HEK293T (cell line): ENCODE measurements at places on chromosomes 3 and 15.
A peak's percentile ranks its signal among the peaks of the same experiment; 100 is the strongest.

DNA sequence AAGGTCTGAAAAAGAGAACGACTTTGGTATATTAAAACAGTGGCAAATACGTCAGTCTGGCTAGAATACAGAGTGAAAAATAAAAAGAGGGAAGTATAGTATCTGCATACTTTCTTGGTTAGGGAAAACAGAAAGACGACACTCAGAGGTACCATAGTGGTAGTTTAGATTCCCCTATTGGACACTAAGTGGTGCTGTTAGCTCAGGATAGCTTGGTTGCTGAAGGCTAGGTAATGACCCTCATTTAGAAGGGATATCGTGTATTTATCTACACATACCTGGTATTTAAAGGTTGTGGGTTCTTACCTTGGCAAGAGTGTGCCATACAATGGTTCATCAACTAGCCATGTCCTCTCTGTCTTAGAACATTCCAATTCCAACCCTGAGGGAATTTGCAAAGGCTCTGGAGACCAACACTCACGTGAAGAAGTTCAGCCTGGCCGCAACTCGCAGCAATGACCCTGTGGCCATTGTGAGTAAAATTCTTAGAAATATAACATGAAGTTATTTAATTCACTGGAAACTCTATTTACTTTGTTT is 31.0 kb downstream of the TMOD2 start:
- no peak for DNase-seq

GRCh38 chr3:49092938-49093852 is 676 bp downstream of the QRICH1 start:
- peak; percentile 73 for DNase-seq

GRCh38 chr15:49135342-49135857 is 20.0 kb downstream of the COPS2 start:
- no peak for DNase-seq

- DNase-seq: no peak
These were observed 17.0 kb downstream of the MAGI1 start for GRCh38 chr3:66021731-66022131.

- DNase-seq: no peak
These were observed 2.9 kb downstream of the RAB43 start for GRCh38 chr3:129118745-129119144.

DNA sequence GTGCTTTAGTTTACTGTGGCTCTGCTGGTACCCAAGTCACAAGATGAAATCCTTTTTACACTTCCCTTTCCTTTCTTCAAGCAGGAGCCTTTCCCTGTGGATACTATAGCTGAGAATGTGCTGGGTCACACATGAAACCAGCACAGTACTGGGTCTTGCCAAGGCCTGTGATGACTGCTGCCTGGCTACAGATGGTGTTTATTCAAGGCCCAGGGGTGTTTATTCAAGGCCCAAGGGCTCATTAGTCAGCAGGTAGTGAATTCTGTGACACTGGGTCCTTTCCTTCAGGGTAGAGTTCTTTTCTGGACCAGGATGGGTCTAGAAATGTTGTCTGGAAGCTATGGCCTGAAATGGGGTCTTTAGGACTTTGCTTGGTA is 99.4 kb downstream of the SH3GL3 start:
- DNase-seq: no peak

- DNase-seq: no peak
These were observed 4.3 kb downstream of the SHF start for GRCh38 chr15:45183511-45183910.

GRCh38 chr3:114362815-114363214 is 69.0 kb downstream of the TIGIT start:
- peak; percentile 14 for DNase-seq

GRCh38 chr3:176714034-176714433 is 483.2 kb downstream of the TBL1XR1 start:
- DNase-seq: no peak

DNA sequence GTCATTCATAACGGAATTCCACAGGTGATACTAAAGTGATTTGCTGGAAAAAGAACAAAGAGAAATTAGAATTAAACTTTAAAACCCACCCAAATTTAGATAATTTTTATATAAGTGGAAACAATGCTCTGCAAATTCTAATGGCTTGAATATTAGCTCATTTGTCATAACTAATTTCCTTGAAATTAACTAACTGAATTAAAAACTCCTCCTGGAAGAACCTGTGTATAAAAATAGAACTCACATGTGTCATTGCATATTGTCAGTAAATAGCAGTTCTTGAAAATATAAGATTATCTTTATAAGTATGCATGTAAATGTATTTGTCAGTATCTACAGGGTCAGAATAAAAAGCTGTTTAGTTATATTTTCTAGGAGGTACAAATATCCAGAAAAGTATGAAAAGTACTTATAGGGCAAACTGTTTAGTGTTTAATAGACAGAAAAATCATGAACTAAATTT is 16.3 kb downstream of the ZIC1 start:
- no peak for DNase-seq

GRCh38 chr3:103991461-103992115 is 1375.1 kb upstream of the ALCAM start:
- DNase-seq: peak; percentile 10

DNA sequence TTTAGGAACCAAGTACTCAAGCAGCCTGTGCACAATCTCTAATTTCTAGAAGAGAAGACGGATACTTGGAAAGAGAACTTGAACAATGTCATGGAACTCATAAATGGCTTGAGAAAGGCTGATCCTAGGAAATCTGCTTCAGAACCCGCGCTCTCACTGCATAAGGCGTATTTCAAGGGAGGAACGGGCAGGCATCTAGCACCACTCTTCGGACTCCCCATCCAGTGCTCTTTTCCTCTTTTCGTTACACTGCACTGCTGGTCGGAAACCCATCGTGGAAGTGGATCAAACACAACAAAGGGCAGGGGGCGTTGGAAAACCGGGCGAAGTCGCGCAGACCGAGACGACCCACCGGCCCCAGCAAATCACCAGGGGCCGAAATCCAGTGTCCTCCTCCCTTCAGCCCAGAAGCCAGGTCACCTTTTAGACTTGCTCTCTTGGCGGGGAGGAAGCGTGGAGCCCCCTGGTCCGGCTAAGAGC is 539 bp upstream of the TLNRD1 start:
- DNase-seq: no peak

DNA sequence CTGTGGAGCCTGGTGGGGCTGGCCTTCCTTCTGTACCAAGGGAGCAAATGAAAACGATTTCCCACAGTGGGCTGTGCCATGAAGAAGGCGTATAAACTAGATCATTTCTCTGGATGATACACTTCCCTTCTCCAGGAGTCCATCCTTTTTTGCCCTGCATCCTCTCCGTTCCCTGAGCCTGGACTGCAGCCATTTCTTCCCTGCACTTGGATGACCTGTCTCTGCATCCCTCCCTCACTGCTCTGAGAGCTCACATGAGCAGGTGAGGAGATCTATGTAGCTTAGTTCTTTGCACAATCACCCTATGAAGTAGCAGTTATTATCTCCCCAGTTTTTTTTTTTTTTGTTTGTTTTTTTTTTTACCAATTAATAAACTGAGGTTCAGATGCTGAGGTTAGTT is 46.7 kb downstream of the IQSEC1 start:
- DNase-seq: no peak

DNA sequence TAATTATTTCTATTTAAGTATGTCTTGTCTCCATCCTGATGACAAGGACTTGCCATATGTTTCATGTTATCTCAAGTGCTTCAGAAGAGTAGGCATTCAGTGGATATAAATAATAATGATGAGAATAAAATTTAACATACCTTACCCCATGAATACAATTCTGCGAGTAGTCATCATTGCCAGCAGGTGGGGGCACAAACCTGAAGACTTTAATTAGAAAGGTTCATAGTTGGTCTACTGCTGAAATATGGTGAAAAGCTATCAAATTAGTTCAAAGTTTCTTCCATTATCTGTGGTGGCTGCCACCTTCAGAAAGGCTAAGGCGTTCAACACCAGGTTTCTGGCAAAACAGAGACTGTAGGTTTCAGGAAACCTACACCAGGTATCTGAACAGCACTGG is 100.9 kb downstream of the P3H2 start:
- no peak for DNase-seq

DNA sequence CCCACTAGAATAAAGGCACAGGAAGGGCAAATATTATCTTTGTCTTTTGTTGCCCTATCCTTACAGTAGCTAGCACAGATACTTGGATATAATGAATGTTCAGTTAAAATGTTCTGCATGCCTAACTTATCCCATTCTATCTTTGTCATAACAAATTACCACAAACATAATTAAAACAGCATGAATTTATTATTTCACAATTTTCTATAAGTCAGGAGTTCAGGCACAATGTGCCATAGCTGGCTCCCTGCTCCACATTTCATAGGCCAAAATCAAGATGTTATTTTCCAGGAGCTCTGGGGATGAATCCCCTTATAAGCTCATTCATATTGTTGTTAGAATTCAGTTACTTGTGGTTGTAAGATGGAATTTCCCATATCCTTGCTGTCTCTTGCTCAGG is 975.5 kb downstream of the IGSF11 start:
- DNase-seq: no peak

- DNase-seq: no peak
These were observed 57.9 kb downstream of the BTD start for GRCh38 chr3:15659254-15659975.

DNA sequence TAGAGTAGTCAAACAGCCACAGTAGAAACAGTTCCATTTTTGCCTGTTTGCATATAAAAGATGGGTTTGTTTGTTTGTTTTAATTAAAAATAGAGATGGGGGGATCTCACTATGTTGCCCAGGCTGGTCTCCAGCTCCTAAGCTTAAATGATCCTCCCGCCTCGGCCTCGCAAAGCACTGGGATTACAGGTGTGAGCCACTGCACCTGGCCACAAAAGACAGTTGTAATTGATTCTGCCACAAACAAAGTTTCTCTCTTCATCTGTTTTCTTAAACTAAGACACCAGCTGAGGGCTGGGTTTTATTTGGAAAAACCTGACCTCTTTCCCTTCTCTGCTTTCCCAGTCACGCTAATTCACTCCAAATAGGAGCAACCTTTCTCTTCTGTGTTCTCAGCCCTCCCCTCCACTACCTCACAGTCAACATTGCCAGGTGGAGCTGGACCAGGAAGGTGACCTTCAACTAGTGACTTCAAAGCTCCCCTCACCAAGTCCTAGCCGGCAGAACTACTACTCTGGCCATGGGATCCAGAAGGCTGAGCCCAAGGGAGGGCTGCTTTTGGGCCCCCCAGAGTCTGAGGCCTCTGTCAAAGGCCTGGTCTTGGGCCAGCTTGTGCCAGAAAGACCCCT is 1.5 kb upstream of the IDH2 start:
- no peak for DNase-seq

DNA sequence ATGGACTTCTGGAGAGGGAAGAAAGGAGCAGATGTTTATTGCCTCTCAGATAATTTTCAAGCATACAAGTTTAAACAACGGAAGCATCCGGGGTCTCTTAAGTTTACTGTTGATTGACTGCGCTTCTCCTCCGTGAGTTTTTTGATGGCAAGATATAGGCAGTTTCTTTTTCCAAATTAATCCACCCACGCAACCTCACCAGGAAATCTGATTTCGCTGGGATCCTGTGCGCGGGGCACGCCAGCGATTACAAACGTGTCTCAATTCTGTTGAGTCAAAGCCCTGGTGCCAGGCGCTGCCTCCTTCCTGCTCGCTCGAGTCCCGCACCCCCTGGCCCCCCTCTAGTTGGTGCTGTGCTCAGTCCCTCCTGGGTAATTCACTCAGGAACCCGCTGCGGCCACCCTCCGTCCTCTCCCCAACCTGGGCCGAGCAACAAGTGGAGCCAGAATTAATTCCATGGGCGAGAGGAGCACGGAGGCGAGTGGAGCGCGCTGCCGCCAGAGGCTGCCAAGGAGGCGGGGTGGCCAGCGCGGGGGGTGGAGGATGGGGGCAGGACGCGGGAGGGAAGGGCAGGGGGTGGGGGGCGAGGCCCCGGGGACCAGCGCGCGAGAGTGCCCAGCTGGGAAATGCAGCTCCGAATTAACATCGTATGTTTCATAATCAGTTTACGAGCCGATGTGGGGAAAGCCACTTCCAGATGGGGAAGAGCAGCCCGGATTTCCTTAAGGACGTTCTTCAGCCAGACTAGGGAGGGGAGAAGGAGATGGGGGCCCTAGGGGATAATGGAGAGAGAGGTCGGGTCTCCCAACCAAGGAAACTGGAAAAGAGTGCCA is 6.0 kb downstream of the WNT5A start:
- DNase-seq: no peak

- DNase-seq: no peak
These were observed 27.1 kb downstream of the SHC4 start for GRCh38 chr15:48936666-48937065.

- DNase-seq: no peak
These were observed 48.4 kb downstream of the SGO1 start for GRCh38 chr3:20137647-20138046.

- DNase-seq: no peak
These were observed 354.8 kb upstream of the C2CD4B start for GRCh38 chr15:62519900-62520299.

DNA sequence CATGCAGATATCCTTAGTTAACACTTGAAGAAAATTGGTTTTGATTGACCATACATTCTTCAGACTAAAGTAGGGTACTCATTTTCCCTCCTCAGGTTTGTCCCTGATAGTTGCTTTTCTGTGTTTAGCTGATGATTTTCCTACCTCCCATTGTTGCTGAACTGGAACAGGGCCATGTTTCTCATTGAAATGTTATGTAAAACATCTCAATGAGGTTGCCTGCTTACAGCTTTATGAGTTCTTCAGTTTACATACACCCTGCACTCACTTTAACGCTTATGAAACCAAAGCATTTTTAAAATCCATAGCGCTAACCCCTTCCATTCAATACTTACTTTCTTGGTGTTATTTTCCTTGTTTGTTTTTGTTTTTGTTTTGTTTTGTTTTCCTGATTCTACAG is 61.9 kb downstream of the HMG20A start:
- no peak for DNase-seq

- DNase-seq: no peak
These were observed 62.4 kb downstream of the LEKR1 start for GRCh38 chr3:156888576-156888975.

GRCh38 chr3:51669241-51670052 is 1.6 kb upstream of the TEX264 start:
- peak; percentile 82 for DNase-seq

DNA sequence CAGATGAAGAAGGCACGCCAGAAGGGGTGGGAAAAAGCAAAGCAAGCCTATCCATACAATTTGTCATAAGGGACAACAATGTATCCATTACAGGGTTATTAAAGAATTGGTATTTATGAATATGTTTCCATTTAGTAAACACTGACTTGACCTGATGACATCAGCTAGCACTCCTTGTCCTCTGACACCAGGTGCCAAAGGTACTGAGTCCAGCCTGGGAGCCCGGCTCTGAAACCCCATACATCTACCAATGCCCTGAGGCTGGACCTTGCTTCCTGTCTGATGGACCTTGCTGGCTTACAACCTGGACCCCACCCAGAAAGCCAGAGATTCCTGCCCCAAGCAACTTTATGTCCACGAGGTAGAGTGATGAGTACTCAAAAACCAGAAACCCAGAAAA is 263.0 kb upstream of the ATP11B start:
- DNase-seq: no peak

GRCh38 chr3:81638480-81638879 is 123.0 kb downstream of the GBE1 start:
- DNase-seq: no peak

GRCh38 chr3:55802816-55803215 is 315.7 kb upstream of the WNT5A start:
- no peak for DNase-seq

- DNase-seq: no peak
These were observed 61.1 kb downstream of the DIPK2A start for GRCh38 chr3:144032531-144033239.
